ENCODE measurements at places on chromosomes 13 and 19.

DNA sequence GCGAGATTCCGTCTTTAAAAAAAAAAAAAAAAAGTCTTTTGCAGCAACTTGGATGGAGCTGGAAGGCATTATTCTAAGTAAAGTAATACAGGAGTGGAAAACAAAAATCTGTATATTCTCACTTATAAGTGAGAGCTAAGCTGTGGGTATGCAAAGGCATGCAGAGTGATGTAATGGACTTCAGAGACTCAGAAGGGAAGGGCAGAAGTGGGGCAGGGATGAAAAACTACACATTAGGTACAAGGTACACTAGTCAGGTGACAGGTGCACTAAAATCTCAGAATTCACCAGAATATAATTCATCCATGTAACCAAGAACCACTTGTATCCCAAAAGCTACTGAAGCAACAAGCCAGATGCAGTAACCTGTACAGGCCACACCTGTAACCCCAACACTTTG lies 2.0 kb downstream of the GP6 start:
- DNase-seq: no peak

- DNase-seq: no peak
Measured at GRCh38 chr13:79851318-79851717, 370.4 kb downstream of the NDFIP2 start.

DNA sequence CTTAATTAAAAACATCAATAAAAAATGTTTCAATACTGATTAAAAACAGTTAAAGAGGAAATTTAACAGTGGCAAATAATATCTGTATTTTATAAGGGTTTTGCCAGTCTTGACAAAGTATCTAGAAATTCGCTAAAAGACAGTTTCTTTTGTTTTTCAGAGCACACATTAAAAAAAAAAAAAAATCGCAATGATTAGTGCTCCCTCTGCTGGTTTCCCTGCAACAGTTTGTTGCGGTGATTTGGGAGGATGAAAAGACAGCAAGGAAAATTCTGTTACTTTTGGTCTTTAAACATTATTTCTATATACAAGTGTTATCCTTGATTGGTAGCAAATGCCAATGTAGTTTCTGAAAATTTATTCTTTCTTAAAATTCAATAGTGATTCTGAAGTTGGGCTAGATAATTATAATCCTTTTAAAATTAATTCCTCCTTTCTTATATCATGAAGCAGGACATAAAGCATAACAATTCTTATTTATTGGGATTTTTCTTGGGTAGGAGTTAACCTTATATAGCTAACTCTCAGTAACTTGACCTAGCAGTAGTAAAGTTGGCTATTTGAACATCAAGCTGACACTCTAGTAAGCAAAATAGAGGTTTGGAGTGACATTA lies 23.1 kb upstream of the SPRY2 start:
- DNase-seq: no peak

- peak; percentile 73 for DNase-seq
Measured at GRCh38 chr19:18208098-18208951, 4.5 kb upstream of the RAB3A start.

GRCh38 chr13:29196409-29197074 lies 376.4 kb downstream of the MTUS2 start:
- no peak for DNase-seq

DNA sequence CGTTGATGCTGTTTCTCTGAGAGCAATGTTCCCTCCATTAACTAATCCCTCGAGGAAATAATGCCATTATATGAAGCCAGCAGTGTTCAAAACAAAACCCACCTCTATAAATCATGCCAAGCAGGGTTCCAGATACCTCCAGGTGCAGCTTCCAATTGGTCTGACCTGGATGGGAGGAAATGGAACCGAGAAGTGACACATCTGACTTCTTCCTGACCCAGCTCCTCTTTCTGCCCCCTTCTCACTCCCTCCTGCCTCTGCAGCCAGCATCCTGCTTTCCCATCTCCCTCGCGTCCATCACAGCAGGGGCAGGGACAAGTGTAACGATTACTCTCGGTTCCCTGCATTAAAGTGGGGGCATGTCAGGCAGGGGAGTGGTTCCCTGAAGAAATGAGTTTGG lies 37.5 kb downstream of the HSPH1 start:
- DNase-seq: no peak

DNA sequence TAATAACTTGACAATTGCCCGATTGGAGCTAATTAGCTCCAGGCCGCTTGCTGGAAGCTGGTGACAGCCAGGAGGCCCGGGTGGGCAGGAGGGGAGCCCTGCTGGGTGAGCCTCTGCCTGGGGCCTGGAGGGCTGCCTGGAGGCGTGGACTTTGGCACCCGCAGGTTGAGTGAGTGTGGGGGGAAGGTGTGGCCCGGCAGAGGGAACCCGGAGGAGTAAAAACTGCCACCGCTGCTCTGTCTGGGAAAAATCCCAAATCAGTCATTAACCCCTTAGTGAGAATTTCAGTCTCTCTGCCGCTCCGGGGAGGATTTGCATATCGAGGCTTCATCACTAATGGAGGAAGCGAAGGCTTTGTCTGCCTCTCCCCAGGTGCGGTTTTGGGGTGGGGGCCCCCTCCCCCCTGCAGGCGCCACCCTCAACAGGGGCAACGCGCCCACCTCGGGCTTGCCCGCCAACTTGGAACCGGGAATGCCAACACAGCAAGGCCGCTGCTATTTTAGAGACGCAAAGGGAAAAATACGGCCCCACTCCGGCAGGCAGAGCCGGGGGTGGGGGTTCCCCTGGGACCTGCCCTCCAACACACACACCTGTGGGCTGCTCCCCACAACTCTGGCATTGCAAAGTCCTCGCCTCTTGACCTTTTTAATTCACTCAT lies 6.2 kb downstream of the EFNA2 start:
- no peak for DNase-seq

- no peak for DNase-seq
Measured at GRCh38 chr13:24251525-24251924, 57.9 kb upstream of the C1QTNF9 start.

DNA sequence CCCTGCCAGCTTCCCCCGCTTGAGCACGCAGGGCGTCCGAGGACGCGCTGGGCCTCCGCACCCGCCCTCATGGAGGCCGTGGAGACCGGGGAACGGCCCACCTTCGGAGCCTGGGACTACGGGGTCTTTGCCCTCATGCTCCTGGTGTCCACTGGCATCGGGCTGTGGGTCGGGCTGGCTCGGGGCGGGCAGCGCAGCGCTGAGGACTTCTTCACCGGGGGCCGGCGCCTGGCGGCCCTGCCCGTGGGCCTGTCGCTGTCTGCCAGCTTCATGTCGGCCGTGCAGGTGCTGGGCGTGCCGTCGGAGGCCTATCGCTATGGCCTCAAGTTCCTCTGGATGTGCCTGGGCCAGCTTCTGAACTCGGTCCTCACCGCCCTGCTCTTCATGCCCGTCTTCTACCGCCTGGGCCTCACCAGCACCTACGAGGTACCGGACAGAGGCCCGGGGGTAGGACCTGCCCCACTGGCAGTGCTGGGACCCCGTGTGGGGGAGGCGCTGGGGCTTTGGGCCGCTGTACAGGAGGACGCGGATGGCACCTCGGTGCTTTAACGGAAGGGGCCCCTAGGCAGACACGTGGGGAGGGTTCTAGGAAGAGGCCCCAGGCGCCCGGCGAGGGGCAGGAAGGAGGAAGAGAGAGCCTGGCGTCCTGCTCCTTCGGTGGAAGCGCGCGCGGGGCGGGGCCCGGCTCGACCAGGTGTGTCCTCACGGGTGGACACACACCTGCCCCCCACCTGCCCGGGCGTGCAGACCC lies 681 bp downstream of the SLC5A5 start:
- DNase-seq: peak; percentile 59

DNA sequence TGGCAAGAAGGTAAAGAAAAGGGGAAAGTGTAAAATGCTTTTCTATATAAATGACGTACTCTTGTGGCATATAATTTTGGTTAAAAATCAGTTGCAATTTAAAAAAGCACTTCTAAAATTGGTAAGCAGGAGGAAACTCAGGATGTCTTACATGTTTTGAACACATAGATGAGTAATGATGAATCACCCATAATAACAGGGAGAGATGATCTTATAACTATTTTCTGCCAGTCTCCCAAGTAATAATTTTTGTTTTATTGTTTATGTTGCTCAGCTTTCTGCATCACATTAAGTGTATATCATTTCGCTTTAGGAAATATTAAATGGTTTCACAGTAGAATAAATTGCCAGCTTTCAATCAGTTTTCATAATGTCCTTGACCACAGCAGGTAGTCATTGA lies 1430.7 kb upstream of the PCDH20 start:
- DNase-seq: no peak

DNA sequence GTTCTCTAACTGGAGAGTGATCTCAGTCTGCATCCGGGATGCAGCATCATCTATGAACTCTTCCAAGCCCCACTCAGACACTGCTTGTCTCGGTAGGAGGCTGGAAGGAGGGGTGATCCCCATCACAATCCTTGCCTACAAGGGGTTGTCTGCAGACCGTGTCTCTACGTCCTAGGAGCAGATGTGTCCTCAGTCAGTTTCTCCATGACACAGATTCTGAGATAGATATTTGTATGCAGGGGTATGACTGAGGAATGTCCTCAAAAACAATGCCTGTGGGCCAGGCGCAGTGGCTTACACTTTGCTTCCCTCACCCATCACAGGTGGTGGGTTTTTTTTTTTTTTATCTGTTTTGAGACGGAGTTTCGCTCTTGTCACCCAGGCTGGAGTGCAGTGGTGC lies 871 bp downstream of the NCR1 start:
- no peak for DNase-seq

DNA sequence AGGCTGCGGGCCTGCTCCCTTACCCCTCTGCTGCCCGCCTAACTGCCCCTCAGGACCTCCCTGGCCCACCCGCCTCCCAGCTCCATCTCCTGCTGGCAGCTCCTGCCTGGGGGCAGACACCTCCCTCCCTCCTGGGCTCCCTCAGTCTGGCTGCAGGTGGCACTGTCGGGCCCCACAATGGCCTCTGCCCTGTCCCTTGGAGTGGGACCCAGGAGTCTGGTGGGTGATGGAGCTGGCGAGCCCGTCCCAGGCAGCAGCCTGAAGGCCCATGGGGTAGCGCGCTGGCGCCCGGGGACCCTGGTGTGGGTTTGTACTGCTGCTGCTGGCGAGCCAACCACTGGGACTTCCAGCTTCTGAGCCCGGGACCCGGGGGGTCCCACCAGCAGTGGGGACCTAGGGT lies 83.6 kb downstream of the KDM4B start:
- no peak for DNase-seq

- no peak for DNase-seq
Measured at GRCh38 chr19:7554565-7554964, 19.0 kb downstream of the PNPLA6 start.

DNA sequence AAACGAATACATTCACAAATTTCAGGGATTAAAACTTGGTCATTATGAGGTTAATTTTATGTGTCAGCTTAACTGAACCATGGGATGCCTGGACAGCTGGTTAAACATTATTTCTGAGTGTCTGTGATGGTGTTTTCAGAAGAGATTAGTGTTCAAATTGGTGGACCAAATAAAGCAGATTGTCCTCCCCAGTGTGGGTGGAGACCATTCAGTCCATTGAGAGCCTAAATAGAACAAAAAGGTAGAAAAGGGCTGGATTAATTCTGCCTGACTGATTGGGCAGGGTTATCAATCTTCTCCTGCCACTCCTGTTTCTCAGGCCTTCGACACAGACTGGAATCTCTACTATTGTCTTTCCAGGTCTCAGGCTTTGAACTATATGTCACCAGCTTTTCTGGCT lies 203.8 kb upstream of the SLITRK6 start:
- DNase-seq: no peak

GRCh38 chr19:28443361-28443760 lies 769.6 kb downstream of the UQCRFS1 start:
- no peak for DNase-seq

- DNase-seq: no peak
Measured at GRCh38 chr19:49749055-49749716, 13.9 kb downstream of the TSKS start.

DNA sequence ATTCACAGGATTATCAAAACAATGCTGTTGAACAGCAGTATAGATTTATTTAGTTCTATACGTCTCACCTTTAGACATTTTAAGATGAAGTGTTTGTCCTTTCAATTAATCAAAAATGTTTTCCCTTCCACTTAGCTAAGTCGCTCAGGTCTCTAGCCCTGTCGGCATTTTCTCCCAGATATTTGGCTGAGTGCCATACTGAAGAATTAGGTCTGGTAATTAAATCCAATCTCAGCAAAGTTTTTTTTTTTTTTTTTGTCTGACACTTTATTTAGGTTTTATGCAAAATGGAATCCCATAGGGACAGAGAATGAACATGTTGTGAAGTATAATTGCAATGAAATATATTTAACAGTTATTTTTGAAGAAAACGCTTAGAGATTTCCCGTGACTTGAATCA lies 44.1 kb downstream of the RFC3 start:
- DNase-seq: no peak

GRCh38 chr19:50790396-50790795 lies at the start of gene ACP4:
ACP4 (plus strand) TSS chr19:50790415; CDS start chr19:50790415, 0 bp downstream.
- peak; percentile 63 for DNase-seq

GRCh38 chr13:93964146-93964512 lies 515.4 kb downstream of the DCT start:
- no peak for DNase-seq

DNA sequence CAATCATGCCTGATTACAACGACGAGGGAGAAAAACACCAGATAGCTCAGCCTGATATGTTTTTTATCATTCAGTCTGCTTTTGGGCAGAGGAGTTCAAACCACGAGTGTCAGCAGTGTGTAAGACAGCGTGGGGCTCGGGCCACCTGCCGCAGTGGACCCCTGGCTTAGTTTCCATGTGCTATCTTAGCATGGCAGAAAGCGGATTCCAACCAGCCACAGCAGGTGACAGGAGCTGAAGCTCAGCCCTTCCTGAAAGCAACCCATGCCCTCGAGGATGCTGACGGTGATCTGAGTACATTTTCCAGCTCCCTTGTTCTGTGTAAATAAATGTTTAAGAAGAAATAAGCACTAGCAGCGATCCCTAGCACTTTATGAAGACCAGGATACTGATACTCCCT lies 32.2 kb upstream of the MBNL2 start:
- DNase-seq: no peak

DNA sequence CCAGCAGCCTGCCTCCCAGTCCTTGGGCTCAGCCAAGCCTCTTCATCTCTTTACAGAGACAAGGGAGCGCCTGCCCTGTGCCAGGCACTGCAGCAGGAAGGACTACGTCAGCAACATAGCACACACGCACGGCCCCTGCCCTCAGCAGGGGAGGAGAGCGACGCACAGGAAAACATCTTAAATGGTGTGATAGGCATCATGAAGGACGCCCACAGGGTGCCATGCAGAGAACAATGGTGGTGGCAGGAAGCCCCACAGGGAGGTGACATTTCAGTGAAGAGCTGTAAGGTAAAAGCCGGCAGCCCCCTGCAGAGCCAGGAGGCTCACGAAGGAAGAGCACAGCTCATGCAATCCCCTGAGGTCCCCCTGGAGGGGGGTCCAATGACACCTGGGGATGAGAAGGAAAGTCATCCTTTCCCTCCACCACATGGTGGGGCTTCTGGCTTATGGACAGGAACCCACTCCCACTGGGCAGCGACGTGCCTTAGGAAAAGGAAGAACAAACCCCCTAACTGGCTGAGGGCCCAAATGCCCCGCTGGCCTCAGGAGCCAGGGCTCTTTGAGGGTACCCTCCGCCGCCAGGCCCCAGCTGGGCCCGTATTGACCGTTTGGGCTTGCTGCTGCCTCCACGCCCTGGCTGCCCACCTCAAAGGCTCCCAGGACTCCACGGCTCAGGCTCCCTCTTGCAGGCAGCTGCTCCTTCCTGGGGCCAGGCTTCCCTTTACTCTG lies 37.3 kb upstream of the C13orf42 start:
- peak; percentile 43 for DNase-seq

GRCh38 chr13:32850316-32851052 lies 165.7 kb upstream of the KL start:
- no peak for DNase-seq

GRCh38 chr13:93364166-93364565 lies 137.6 kb downstream of the GPC6 start:
- no peak for DNase-seq
